Karpas-422 (cell line): ENCODE measurements at places on chromosomes 2 and 18.

GRCh38 chr2:186466743-186467142 is 19.3 kb upstream of the ZC3H15 start:
- DNase-seq: no peak

DNA sequence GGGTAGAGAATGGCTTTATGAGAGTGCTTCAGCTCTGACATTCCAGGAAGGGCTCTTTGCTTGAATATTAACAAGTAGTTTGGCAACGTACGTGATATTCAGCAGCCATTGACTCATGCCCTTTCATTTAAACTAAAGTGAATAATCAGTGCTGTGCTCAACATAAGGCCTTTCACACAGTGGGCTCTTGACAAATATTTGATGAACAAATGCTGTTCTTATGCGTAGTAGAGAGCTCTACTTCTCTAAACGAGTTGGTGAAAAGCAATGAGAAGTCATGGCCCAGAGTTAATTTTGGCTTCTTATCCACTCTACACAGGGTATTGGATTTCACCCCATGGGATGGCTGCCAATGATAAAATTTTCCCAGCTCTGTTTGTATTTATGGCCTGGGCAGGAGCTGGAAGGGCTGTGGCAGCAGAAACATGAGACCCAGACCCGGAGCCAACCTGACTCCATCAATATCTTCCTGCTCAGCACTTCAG is 338.9 kb downstream of the CCDC85A start:
- DNase-seq: no peak

DNA sequence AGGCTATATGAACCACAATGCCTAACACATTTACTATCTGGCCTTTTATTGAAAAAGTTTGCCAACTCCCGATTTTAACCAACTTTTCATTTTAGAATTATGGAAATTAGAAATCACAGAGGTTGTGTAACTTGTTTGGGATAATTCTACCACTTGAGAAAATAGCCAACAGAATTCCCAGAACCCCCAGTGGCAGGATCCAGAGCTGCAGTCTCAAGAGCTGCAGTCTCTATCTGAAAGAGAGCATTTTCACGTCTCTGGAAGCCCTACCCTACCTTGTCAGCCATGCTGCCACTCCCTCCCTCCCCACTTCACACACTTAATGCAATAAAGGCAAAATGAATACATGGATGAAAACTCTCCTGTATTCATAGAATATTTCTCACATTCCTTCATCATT is 23.4 kb upstream of the TSPYL6 start:
- DNase-seq: no peak

- DNase-seq: no peak
Measured at GRCh38 chr2:70964133-70964532, 14.3 kb upstream of the ANKRD53 start.

DNA sequence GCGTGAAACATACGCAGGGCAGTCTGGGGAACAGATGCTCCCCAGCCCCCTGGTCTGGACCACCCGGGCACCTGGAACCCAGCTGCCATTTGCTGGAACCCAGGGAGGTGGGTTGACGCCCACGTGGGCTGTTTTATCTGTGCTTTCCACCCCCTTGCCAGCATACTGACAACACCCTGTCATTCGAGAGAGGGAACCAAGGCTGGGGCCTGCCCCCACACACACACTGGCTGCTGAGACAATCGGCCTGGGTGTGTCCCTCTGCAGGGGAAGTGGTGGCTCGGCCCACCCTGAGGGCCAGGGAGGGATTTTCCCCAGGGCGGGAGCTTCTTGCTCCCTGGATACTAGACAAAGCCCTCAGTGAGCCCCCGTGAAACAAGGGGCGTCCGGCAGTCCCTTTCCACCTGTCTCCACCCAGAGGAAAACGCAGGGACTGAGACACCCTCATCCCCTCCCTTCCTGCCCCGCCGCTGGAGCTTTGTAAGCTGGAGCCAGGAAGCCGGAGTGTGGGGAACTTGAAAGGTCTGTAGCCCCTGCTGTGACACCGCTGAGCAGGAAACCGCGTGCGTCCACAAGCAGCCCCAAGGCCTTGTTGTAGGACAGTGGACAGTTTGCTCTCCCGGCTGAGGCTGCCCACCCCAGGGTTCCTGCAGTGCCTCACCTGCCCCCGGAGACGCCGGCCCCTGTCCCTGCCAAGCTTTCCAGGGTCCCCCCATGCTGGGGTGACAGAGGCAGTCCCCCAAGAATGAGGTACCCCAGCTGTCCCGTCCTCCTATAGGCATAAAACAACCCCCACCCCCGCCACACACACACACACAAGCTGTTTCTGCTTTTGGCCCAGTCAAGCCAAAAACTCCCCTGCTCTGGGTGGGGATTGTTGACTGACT is 14.1 kb upstream of the KLF11 start:
- DNase-seq: no peak

DNA sequence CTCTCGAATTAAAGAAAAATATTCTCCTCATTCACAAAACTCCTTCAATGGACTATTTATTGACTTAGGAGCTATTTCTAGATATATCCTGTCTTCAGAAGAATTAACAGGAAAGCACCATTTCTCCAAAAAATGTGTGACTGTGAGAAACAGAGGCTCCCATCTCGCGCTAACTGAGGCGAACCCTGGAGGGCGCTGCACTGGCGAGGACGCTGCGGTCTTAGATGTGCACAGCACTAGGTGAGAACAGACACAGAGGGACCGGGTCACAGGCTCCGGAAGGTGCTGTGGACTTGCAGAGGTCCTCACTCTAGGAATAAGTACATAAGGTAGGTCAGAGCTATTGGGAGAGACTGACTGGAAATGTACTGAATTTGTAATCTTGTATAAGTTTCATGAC is 229.7 kb upstream of the SLC35G4 start:
- DNase-seq: no peak

- DNase-seq: no peak
Measured at GRCh38 chr2:157831573-157832315, 44.4 kb downstream of the ACVR1 start.

GRCh38 chr2:209762563-209762962 is 9.1 kb upstream of the UNC80 start:
- no peak for DNase-seq

DNA sequence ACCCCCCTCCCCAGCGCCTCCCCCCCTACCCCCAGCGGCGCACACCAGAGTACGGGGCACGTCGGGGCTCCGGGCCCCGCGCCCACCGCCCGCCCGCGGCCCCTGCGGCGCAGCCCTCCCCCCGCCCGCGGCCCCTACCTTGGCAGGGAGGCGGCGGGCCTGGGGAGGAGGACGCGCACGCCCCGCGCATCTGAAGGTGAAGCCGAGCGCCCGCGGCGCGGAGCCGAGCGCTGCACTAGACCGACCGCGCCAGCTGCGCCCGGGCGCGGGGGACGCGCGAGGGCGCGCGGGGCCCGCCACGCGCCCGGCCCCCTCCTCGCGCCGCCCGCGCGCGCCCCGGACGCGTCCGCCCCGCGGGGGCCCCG is at the start of gene ZNF516:
Gene ZNF516 (minus strand): TSS at position 237 of the 365 bp plus-strand sequence. CDS start 52,188 bp downstream, outside the sequence.
- DNase-seq: peak; percentile 83

DNA sequence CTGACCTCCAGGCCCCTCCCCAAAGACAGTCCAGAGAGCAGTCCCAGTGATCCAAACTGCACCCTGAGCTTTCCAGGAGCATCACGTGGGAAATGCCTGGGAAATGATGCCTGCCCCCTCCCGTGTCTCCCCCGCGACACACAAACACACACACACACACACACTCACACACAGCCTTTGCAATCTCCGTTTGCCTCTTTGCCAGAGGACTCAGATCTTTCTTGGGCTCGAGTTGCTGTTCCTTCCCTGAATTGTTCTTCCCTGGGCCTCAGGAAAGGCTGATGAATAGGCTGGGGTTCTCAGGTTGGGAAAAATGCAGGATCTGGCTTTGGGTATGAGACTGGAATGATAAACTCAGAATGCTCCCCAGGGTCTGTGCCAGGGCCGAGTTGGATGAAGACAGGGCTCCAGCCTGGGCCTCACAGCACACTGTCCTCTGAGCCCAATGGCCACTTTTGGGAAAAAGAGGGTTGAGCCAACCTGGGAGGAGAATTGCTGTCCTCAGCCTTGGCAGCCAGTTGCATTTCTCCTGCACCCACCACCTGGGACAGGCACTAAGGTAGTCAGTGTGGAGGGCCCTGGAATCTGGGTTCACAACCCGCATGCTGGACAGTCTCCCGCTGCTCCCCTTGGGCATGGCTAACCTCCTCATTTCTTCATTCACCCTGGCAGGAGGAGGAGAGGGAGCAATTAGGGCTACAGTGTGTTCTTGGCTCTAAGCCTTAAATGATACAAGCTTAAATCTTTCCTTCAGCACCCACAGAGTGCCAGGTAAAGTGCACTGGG is 43.9 kb upstream of the ATP6V1B1 start:
- no peak for DNase-seq

DNA sequence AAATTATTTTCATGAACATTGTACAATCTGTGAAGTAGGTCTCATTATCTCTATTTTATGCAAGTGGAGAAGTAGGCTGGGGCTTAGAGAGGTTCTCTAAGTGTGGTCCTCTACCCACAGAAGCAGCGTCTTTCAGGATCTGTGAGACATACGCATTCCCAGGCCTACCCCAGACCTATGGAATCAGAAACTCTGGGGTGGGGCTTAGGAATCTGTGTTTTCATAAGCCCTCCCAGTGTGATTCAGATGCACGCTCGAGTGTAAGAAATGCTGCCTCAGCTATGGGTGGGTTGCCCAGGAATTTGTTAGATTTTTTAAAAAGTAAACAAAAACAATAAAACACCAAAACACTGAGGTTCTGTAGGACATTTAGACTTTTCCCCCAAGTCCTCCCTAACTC is 14.8 kb upstream of the ZAP70 start:
- DNase-seq: no peak

DNA sequence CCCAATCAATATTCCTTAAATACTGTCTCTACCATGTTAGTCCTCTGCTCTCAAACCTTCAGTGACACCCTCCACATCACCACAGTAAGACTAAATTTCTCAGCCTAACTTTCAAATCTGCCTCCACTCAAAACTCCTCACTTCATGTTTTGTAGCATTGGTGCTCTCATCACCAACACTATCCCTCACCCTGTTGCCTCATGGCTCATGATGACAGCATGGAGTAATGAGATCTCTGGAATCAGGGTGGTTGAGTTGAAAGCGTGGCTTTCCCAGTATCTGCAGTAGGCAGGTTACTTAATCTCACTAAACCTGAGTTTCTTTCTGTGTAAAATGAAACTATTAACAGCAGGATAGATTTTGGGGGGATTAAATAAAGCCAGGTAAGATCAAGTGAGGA is 621.4 kb downstream of the NYAP2 start:
- no peak for DNase-seq

- no peak for DNase-seq
Measured at GRCh38 chr18:3122851-3123250, 96.9 kb downstream of the MYOM1 start.

- no peak for DNase-seq
Measured at GRCh38 chr2:15817748-15818147, 122.6 kb upstream of the MYCN start.

DNA sequence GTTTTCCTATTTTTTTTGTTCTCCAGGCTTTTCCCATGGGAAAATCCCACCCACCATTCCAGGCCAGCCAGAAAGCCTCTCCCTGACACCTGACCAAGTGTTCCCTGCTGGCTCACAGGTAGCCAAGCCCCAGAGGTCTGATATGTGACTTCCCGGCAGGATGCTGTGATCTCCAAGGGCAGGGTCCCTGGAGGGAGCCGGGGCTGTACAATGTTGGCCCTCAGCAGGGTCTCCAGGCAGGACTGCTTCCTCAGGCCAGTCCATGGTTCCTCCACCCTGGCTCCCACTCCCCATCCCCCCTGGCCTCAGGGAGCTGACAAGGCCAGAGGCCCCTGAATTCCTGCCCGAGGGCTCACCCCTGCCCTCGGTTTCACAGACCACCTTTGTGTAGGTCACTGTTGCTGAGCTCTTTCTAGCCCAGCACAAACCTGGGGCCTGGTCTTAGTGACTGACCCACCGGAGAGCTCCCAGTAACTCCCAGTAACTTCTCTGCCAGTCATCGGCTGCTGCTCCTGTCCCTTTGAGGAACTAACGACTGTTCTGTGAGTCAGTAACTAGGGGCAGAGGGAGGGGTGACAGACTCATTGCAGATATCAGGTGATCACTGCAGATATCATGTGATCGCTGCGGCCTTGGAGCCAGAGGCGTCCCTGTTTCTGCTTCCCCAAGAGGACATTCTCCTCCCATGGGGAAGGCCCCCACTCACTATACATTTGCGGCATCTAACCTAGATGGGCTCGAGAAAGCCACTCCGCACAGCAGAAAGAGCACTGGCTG is 38.7 kb downstream of the SDC1 start:
- DNase-seq: peak; percentile 91

GRCh38 chr2:158735822-158736580 is 59.1 kb upstream of the DAPL1 start:
- DNase-seq: no peak

- DNase-seq: peak; percentile 49
Measured at GRCh38 chr18:76518123-76518859, 23.2 kb upstream of the ZNF516 start.

GRCh38 chr2:210376694-210377093 is 61.7 kb upstream of the MYL1 start:
- no peak for DNase-seq

DNA sequence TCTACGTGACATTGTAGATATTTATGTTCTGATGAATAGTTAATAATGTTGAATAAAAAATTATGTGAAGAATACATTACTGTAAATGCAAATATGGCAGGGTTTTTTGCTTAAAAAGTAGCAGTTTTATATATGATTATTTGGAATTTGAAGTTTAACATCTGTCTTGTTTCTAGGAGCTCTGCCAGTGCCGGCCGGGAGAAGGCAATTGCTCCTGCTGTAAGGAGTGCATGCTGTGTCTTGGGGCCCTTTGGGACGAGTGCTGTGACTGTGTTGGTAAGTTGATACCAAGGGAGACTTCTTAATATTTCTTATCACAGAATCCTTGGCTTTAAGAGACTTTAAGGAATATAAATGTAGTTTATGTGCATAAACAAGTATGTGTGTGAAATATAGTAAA is 25.2 kb downstream of the TWSG1 start:
- no peak for DNase-seq

DNA sequence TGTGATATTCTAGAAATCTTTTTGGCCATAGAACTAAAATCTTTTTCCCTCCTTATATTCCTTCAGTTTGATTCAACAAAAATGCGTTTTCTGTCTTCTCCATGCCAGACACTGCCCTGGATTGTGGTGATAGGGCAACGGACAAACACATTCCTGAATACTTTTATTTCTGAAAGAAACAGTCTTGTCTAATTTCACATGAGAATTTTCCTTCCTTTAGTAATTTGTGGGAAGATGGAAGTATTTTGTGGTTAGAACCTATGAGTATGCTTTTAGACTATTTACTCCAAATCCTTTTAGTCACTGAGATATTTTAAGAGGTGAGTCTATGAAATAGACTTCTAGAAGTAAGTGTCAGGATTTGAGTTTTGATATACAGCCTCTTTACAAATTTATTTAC is 49.6 kb downstream of the COL5A2 start:
- DNase-seq: no peak

GRCh38 chr18:67410075-67411070 is 106.1 kb downstream of the DSEL start:
- no peak for DNase-seq

DNA sequence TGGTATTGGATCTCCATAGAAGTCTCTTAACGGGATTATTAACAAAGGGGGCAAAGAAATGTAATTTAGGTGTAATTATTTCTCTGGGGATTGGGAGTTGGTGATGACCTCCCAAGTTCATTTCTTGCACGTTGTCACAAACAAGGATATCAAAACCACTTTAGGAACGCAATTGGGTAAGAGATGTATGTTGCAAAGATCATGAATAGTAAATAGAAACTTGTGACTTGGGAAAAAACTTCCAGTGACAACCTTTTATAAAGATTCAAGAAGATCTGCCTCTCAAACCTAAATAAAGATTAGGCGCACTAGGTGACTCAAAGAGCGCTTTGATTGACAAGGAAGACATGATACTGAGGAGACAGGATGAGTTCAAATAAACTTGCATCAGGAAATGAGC is 127.8 kb upstream of the TRIB2 start:
- no peak for DNase-seq

GRCh38 chr2:120013597-120014223 is 833 bp downstream of the EPB41L5 start:
- no peak for DNase-seq
